ENCODE measurements at places on chromosomes 6 and 20.

- DNase-seq = no peak
These were observed 203.0 kb downstream of the SAMD5 start for GRCh38 chr6:147711476-147711875.

DNA sequence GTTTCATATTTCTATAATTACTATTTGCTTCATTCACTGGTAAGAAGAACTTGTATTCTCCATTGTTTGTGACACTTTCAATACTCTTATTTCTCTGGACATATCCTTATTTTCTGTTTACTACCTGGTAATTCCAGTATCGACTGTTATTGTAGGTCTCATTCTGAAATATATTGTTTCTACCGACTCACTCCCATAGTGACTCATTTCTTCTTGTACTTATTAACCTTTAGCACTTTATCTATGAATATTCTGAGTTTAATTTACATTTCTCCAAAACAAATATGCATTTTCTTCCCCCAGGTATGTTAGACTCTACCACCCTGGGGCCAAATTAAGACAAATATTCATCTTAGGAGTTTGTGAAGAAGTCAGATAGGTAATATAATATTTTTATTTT is 164.5 kb upstream of the BTBD3 start:
- DNase-seq = no peak

GRCh38 chr20:62040381-62040922 is 25.2 kb downstream of the TAF4 start:
- DNase-seq = no peak

GRCh38 chr6:29620630-29621029 is 12.4 kb downstream of the GABBR1 start:
- DNase-seq = no peak

DNA sequence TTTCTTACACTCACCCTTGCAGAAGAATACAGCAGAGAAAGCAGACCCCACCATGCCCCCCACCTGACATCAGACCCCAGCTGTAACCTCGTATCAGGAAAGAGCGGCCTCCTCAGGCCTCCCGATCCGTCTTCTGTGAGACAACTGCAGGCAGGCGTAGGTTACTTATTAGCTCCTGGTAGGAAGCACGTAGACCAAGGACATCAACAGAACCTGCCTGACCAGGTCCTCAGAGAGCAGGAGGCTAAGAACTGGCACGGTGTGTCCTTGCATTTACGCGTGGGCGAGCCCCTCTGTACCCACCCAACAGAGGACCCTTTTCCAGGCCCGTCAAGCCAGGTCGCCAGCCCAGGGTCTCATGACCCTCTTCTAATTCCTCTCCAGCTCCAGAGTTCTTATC is 51.0 kb downstream of the ABHD12 start:
- DNase-seq = no peak

DNA sequence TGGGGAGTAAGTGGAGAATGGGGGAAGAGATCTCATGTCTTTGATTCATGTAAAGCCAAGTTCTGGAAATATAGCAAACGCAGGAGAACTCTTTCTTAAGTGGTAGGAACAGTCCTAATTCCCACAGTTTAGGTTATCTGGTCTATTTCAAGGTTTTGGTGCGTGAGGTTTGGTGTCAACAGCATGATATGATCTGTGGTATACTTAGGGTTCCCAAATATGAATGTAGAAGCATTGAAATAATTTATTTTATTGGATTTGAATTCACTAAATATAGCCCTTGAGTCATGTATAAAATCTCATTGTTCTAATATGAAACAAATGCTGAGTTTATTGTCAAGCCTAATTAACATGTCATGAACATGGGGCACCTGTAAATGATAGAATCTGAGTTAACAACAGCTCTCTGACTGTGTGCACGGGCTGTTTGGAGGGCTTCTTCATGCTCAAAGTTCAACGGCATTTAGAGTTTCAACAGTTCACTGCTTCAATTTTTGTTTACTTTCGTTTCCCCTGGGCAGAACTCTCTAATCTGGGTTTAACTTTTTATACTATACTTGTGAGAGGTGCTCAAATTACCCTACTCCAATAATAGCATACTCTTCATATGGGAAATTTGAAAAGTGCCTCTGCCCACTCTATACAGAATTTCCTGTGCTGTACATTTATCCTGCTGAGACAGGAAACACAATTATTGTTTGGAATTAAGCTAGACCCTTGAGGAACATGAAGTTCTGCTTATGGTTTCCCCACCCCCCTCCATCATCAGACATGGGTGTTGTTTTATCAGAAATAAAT is 236.3 kb upstream of the ZNF217 start:
- DNase-seq = no peak

DNA sequence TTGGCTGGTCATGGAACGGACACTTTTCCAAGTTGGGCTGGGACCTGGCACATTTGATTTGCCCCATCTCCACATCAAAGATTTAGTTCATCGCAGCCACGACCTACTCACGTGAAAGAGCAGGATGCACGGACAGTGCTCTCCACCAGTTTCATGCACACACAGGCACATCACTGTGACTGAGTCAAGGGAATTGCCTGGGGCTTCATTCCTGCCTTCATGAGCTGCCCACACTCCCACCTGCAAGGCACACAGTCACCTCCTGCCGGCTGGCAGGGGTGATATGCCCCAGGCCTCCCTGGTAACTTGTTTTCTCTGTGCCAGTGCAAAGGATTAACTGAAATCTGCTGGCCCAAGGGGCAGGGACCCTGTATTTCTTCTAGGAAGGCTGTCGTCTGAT is 23.3 kb upstream of the CST1 start:
- DNase-seq = no peak

DNA sequence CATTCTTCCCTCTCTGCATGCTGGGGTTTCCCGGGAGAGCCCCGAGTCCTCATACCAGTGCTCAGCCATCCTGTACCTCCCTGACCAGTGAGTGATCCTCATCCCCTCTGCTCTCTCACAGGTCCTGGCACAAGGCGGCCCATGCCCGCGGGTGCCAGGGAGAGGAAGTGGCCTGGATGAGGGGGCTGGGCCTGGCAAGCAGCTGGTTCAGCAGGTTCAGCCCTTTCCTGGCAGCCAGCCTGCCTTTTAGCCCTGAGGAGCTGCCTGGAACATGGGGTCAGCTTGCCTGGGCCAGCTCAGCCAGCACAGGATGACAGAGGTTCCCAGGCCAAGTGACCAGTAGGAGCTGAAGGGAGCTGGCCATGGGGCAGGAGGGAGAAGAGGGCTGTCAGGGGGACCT is 10.9 kb downstream of the MOCS1 start:
- DNase-seq = no peak

DNA sequence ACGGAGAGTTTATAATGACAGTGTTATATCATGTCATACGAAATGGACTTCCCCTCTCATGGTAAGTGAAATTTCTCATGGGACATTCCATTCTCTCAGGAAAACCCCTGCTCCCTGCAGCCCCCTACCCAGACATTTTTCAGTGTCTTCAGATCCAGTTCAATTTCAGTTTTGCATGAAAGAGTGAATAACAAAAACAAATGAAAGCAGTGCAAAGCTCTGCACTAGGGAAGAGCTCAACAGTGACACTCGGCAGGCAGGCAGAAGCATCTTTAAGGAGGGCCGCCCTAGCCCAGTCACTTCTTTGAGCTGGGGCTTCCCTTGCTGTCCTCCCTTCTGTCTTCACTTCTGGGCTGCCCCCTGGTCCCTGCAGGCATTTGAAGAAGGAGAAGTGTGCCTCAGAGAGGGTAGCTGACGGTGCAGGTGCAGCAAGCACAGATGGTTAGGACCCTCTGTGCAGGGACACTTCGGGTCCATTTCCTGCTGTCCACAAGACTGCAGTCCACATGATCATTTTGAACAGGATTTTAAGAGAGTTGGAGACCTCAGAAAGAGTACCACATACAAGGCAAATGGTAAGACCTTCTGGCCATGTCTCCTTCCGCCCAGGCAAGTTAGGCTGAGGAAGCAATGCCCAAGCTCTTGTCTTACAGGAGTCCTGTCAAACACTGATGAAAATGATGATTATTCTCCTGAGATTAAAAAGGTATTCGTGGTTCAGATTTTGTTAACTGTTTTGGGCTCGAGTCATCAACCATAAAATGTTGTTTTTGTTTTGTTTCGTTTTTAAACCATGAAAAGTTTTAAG is 5.4 kb upstream of the DUSP22 start:
- no peak for DNase-seq

- no peak for DNase-seq
These were observed 105.8 kb downstream of the RNF144B start for GRCh38 chr6:18492972-18493371.

DNA sequence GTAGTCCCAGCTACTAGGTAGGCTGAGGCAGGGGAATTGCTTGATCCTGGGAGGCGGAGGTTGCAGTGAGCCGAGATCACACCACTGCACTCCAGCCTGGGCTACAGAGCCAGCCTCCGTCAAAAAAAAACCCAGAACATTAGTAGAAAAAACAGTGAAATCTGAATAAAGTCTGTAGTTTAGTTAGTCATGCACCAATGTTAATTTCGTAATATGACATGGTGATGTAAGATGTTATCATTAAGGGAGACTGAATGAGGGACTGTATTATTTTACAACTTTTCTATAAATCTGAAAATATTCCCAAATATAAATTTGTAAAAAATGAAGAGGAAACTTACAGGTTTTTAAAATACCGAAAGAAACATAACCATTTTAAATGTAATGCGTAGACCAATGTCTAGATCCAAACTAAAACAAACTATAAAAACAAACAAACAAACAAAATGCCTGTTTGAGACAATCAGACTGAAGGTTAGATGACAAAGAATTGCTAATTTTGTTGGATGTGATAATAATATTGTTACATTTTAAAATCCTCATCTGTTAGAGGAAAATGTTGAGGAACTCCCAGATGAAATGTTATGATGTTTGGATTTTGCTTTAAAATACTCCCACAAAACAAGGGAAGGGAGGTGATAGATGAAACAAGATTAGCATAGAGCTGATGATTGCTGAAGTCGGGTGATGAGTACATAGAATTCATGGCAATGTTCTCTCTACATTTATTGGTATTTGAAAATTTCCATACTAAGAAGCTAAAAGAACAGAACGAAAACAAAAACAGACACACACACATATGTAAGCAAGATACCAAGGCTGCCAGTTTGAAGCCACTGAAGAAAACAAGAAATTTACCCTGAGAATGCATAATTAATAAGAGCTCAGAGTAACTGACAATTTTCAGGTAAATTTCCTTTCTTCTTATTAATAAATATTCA is 1.8 kb downstream of the GSTA4 start:
- no peak for DNase-seq

DNA sequence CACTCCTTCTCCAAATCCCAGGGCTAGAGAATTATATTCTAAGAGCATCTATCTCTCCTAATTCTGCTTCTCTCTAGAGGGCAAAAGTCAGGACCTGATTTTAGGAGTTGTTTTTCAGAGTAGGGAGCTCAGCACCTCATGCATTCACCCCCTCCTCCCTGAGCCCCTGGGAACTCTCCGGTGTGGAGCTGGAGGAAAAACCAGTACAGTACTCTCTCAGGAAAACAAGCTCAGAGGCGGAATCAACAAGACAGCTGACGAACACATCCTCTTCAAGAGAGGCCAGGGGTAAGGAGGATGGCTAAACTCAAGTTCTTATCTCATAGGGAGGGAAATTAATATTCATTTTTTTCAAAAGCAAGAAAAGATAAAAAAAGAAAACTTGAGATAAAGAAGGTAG is 120.1 kb upstream of the CDYL start:
- DNase-seq = no peak

GRCh38 chr6:155212616-155213380 is 51.0 kb upstream of the CLDN20 start:
- DNase-seq = no peak

DNA sequence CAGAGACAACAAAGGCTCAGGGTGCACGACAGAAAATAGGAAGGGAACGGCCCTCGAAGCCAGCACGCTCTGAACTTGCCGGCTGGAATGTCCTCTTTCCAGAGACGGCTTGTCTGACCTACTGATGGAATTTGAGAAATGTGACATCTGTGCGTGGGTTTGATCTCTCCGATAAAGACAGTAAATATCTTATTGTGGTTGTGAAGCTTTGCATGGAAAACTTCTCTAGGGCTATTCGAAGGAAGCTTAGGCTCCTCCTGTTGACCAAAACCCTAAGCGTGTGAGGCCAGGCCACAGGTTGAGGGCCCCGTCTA is 247.3 kb downstream of the ZNF217 start:
- DNase-seq = no peak

GRCh38 chr6:3683331-3683730 is 68.2 kb downstream of the PXDC1 start:
- no peak for DNase-seq

- no peak for DNase-seq
These were observed 47.5 kb downstream of the PDYN start for GRCh38 chr20:1946442-1946761.

- DNase-seq = no peak
These were observed 231.6 kb downstream of the HTR1B start for GRCh38 chr6:77231438-77232305.

DNA sequence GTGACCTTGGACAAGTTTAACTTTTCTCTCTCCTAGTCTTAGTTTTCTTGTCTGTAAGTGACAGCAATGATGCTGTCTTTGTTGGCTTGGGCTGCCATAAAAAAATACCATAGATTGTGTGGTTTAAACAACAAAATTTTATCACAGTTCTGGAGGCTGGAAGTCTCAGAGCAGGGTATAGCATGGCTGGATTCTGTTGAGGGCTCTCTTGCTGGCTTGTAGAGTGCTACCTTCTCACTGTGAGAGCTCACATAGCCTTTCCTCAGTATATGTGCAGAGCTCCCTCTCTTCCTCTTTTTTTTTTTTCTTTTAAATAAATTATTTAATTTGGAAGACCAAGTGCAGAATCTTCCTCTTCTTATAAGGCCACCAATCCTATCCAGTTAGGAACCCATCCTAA is 26.3 kb downstream of the HFE start:
- no peak for DNase-seq

GRCh38 chr6:170179616-170180324 is 111.1 kb downstream of the DLL1 start:
- no peak for DNase-seq

- no peak for DNase-seq
These were observed 30.0 kb upstream of the RALY start for GRCh38 chr20:33963751-33964150.

GRCh38 chr6:54194067-54194466 is 82.8 kb downstream of the MLIP start:
- DNase-seq = no peak

DNA sequence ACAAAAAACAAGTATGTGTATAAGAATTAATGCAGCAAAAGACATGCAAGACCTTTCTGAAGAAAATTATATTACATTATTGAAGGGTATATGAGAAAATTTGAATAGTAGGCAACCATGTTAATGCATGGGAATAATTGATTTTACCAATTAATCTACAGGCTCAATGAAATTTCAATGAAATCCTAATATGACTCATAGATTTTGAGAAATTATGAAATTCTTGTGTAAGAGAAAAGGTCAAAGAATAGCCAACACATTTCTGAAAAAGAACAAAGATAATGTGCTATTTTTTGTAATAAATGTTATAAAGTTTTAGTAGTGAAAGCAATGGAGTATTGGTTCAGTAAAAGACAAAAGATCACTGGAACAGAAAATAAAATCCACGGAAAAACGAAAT is 18.4 kb downstream of the TSBP1 start:
- no peak for DNase-seq

Data from activated gamma-delta T cell treated with anti-CD3 and anti-CD28 coated beads, Interleukin-2, amount 50 U/mL, for 16 hours (primary cell).